ENCODE measurements at places on chromosomes 7 and 10.

DNA sequence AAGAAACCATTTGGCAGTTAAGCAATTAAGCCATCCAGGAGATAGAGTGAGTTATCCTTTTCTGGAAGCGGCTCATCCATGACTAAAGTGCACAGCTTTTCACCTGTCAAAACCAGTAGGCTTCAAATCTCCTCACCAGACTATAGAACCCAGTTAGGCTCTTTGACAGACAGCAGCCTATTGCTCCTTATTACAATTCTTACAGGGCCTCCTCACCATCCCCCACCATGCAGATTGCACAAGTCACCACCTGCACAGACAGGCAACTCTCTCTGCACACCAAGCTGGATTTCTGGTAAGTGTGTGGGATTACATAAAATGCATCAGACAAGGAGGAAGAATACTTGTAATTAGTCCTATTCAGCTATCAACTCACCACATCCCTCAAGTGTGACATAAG lies 301.6 kb downstream of the SNX13 start:
- DNase-seq = no peak

- DNase-seq = no peak
These were observed 132.4 kb downstream of the FAM53B start for GRCh38 chr10:124611738-124612137.

DNA sequence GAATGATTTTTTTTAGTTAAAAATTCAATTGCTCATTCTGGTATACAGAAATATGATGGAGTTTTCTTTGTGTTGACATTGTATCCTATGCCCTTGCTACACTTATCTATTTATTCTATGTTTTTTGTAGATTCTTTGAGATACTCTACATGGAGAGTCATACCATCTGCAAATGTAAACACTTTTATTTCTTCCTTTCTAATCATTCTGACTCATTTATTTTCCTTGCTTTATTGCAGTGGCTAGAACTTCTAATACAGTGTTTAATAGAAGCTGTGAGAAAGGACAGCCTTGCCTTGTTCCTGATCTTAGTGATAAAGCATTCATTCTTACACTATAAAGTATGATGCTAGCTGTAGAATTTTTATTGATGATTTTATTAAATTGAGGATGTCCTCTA lies 9.9 kb upstream of the IGFBP3 start:
- no peak for DNase-seq

- no peak for DNase-seq
These were observed 18.2 kb upstream of the CALD1 start for GRCh38 chr7:134761266-134761665.

- no peak for DNase-seq
These were observed 6.1 kb downstream of the DENND11 start for GRCh38 chr7:141695803-141696289.

DNA sequence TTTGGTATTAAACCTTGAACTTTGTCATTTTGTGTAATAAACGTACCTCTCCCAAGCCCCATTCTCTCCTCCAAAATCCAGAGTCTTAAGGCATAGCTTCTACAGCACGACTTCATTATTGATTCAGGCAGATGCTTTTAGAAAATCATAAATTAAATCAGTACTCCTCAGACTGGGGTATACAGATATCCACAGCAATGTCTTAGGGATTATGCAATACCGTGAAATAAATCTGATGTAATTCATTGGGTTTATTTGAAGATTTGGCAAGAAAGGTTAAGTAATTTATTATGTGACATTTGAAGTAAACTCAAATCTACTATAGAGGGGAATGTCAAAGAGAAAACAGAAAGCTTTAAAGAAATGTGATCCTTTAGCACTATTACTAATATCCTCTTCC lies 246.1 kb upstream of the PLXDC2 start:
- DNase-seq = no peak
